ENCODE measurements at places on chromosomes 12 and 14.

DNA sequence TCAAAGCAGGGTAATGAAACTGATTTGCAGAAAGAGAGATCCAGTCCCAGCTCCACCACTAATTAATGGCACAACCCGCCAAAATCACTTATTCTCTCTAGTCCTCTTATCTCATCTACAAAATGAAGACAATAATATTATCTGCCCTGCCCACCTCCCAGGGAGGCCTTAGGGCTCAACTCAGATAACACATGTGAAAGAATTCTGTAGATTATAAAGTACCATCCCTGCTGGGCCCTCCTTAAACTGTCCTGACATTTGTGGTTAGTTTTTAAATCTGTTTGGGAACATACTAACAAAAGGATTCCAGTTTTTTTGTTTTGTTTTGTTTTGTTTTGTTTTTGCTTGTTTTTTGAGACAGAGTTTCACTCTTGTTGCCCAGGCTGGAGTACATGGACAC is 7.3 kb downstream of the POMT2 start:
- DNase-seq, result no peak

DNA sequence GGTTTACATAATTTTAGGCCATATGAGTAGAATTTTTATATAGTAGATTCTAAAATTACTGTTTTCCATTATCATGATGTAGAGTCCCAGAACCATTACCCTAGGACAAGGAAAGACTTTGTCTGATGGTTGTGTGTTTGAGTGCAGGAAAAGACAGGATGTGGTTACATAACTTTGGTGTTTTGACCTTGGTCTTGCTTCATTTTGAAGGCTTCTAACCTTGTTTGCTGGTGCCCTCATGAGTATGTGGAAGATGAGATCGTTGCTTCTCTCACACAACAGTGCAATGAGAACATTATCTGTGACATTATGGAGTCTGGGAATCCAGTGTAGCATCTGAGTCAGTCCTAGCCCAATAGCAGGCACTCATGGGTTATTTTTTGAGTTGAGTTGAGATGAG is 106.2 kb downstream of the IGF1 start:
- no peak for DNase-seq

- no peak for DNase-seq
These were observed 20.1 kb upstream of the TMED10 start for GRCh38 chr14:75196468-75196867.

DNA sequence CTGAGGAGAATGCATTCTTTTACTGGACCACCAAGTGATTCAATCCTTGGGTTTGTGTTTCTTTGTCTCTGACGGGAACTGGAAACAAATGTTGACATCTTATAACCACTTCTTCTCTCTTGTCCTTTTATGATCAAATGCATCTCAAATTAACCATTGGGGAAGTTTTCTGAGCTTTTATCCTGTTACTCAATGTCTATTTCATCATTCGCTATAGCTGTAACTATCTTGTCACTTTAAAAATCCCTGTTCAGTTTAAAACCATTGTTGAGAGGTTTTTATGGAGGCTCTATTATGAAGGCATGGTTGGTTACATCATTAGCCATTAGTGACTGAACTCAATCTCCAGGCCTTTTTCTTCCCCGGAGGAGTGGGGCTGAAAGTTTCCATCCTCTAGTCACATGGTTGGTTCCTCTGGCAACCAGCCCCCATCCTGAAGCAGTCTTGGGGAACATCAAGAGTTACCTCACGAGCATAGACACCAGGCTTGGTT is 2.7 kb upstream of the CLEC6A start:
- no peak for DNase-seq
